ENCODE measurements at places on chromosomes 11 and 22. TPM values are rescaled to one million over a fixed set of nuclear protein-coding genes. Genes with fewer than 3 reads are reported as not detected.

GRCh38 chr22:45402466-45402985, 10.9 kb downstream of the SMC1B start:
- H3K36me3 ChIP-seq: no peaks in the 10 kb centered on the region
- H3K4me1 ChIP-seq: no peaks in the 10 kb centered on the region
- H3K27me3 ChIP-seq: no peaks in the 10 kb centered on the region
- no peak overlapping the region for H3K4me3 ChIP-seq
- no peak for DNase-seq

DNA sequence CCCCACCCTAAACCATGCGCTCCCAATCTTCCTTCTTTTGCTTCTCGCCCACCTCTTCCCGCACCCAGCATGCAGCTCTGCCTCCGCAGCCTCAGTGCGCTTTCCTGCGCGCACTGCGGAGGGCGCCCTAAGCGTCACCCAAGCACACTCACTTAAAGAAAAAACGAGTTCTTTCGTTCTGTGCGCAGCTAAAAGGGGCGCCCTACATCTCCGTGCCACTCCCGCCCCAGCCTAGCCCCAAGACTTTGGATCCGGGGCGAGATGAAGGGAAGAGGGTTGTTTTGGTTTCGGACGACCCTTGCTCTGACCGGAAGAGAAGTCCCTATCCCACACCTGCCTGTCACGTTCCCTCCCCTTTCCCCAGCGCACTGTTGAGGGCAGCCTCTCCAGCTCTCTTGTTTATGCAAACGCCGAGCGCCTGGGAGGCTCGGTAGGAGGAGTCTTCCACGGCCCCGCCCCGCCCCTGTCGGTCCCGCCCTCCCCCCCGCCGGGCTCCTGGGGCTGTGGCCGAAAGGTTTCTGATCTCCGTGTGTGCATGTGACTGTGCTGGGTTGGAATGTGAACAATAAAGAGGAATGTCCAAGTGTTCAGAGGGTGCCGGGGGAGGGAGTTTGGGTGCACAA, 5.3 kb downstream of the VSIG2 start:
- peak; percentile 95 for DNase-seq
- peaks cover 4% of the 10 kb centered on the region for H3K4me1 ChIP-seq
- H3K27ac ChIP-seq: peak overlapping the region; percentile 67
- H3K36me3 ChIP-seq: no peaks in the 10 kb centered on the region
- H3K27me3 ChIP-seq: peaks cover 4% of the 10 kb centered on the region
- peak overlapping the region; percentile 34 for H3K4me3 ChIP-seq

GRCh38 chr11:75394085-75394840, 5.1 kb upstream of the RPS3 start:
- DNase-seq: no peak
- no peaks in the 10 kb centered on the region for H3K36me3 ChIP-seq
- H3K4me1 ChIP-seq: no peaks in the 10 kb centered on the region
- H3K27ac ChIP-seq: no peak overlapping the region
- H3K27me3 ChIP-seq: no peaks in the 10 kb centered on the region

GRCh38 chr22:40610329-40610850, 26.1 kb downstream of the MRTFA start:
- H3K36me3 ChIP-seq: no peaks in the 10 kb centered on the region
- no peak for DNase-seq
- H3K4me1 ChIP-seq: peaks cover 10% of the 10 kb centered on the region
- no peak overlapping the region for H3K4me3 ChIP-seq

Gene APOA1
- 6.6 TPM for total RNA-seq

DNA sequence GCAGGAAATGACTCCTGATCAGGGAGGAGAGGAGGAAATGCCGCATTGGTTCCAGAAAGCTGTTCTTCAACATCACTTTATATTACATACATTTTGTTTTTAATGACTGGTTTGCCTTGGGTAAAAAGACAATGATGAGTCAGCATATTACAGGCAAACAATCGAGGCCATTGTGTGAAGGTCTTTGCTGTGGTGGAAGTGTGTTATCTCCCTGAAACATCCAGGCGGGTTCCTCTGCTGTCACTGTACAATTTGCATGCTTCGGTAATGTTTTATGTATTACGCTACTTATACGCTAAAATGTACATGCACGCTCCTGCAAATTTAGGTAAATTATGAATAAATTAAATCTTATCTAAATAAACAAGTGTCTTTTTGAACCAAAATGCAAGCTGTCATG, 161.1 kb downstream of the KIRREL3 start:
- H3K4me3 ChIP-seq: no peak overlapping the region
- H3K4me1 ChIP-seq: no peaks in the 10 kb centered on the region
- H3K36me3 ChIP-seq: no peaks in the 10 kb centered on the region
- no peaks in the 10 kb centered on the region for H3K27me3 ChIP-seq
- no peak overlapping the region for H3K27ac ChIP-seq

Gene PRG2
- not detected for total RNA-seq

Gene RAPSN
- not detected for total RNA-seq
